ENCODE measurements at places on chromosomes 7 and 10.

DNA sequence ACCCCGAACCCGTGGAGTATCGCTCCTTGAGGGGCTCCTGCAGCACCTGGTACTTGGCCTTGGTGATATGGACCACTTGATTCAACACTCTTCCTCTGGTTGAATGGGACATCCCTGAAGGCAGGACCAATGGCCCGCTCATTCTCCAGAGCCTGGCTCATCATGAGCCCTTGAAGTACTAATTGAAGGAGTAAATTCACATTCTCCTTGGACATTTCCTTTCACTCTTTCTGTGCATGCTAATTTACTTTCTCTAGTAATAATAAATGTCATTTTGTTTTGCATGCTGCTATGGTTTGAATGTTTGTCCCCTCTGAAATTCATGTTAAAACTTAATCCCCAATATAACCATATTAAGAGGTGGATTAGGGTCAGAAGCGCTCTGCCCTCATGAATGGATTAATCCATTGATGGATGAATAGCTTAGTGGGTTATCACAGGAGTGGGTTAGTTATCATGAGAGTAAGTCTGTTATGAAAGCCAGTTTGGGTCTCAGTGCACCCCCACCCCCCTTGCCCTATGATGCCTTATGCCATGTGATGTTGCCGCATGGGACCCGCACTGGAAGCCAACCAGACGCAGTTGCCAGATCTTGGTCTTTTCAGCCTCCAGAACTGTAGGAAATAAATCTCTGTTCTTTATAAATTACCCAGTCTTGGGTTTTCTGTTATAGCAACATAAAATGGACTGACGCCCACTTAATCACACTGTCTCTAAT is 23.8 kb downstream of the FGFBP3 start:
- DNase-seq: no peak

DNA sequence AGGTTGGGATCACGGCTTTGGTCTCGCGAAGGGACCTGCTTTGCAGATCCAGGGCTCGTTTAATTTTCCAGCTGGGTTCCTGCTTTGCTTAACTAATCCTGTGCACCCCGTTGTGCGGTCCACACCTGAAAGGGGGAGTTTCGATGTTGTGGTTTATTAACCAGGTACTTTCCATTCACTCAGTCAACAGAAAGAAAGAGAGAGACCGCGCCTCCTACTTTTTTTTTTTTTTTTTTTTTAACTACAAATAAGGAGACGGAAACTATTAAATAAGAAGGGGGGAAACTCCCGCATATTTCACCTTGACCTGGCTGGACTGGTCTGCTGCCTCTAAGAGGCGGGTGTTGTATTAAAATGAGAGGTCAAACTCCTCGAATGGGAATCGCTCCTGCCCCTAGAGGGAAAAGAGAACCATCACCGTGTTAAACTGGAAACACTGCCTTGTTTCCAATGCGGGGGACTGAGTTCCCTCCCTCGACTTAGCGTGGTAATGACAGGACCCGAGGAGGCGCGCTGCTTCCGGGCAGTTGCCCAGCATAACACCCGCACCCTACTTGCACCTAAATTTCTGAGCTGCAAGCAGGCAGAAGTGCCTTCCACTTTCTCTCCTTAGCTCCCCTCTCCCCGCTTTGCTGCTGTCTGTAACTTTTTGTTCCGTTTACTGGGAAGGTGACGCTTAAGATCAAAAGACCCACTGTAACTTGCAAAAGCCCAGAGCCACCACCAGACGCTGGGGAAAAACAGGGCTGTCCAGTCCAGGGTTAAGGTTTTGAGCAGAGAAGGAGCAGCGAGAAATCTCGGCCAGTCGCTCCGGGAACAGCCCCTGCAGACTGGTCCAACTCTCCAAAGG is 1.1 kb upstream of the ITGB8 start:
- DNase-seq: peak; percentile 81

- peak; percentile 77 for DNase-seq
Observed at GRCh38 chr7:117127585-117128168, 174.4 kb downstream of the ST7 start.

GRCh38 chr10:4865945-4866661 is 40.1 kb downstream of the AKR1E2 start:
- no peak for DNase-seq

GRCh38 chr7:112081778-112082177 is 124.4 kb downstream of the DOCK4 start:
- no peak for DNase-seq

Data from sigmoid colon (tissue), 7 donors.